Activated CD8-positive, alpha-beta T cell treated with anti-CD3 and anti-CD28 coated beads, Interleukin-2, amount 10 ng/mL, durations not matched to agents 7 days and 5 days (primary cell): ENCODE measurements at places on chromosomes 2 and 18.

DNA sequence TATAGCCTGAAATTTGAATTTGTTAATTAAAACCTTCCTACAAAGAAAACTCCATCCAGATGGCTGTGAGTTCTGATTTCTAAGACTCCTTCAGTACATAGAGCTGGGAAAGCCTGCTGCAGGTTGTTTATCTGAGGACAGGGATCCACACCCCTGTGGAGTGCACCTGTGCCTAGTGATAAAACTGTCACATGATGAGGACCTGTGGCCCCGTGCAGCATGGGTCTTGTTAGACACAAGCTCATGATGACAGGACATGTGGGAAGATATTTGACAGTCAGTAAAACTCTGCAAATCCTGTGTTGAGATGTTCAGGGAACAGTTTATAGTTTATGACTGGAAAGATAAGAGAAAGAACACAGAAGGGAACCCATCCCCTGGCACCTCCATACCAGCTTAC lies 133.2 kb upstream of the TMEM18 start:
- no peak for DNase-seq
- H3K4me3 ChIP-seq, result no peak overlapping the region
- peaks cover 5% of the 10 kb centered on the region for H3K27me3 ChIP-seq
- no peaks in the 10 kb centered on the region for H3K36me3 ChIP-seq
- H3K4me1 ChIP-seq, result no peaks in the 10 kb centered on the region

GRCh38 chr18:875912-876311 lies 28.8 kb upstream of the ADCYAP1 start:
- no peak overlapping the region for H3K4me3 ChIP-seq
- peaks cover 14% of the 10 kb centered on the region for H3K4me1 ChIP-seq
- no peak overlapping the region for H3K27ac ChIP-seq
- H3K36me3 ChIP-seq, result no peaks in the 10 kb centered on the region
- DNase-seq, result no peak
- H3K27me3 ChIP-seq, result peaks cover 6% of the 10 kb centered on the region

- DNase-seq, result no peak
- H3K36me3 ChIP-seq, result no peaks in the 10 kb centered on the region
Measured at GRCh38 chr2:106614511-106615291, 127.5 kb downstream of the CD8B2 start.

GRCh38 chr2:120991441-120991840 lies 255.8 kb downstream of the GLI2 start:
- no peaks in the 10 kb centered on the region for H3K27me3 ChIP-seq
- no peaks in the 10 kb centered on the region for H3K4me1 ChIP-seq
- no peak for DNase-seq
- no peak overlapping the region for H3K27ac ChIP-seq

GRCh38 chr2:99808361-99809200 lies 318.8 kb upstream of the REV1 start:
- H3K4me1 ChIP-seq, result no peaks in the 10 kb centered on the region
- DNase-seq, result no peak
- H3K36me3 ChIP-seq, result no peaks in the 10 kb centered on the region
- H3K27ac ChIP-seq, result no peak overlapping the region
- H3K27me3 ChIP-seq, result no peaks in the 10 kb centered on the region

DNA sequence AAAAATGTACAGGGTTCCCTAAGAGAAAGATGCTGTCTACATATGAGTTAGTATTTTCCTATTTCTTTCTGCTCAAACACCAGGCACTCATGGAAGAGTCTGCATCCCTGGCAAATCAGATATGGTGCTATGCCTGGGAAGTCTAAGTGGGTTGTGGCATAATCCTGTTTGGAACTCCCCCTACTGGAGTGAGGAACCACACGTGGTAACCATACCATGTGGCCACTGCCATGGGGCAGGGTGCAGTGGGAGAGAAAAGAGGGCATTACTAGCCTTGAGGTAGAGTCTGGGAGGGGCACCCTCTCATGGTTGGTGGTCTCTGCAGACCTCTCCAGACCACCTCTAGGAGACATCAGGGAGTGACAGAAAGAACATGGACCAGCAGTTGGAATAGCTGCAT lies 257.9 kb upstream of the ATP5MC3 start:
- H3K27ac ChIP-seq, result no peak overlapping the region
- no peak overlapping the region for H3K4me3 ChIP-seq
- H3K4me1 ChIP-seq, result no peaks in the 10 kb centered on the region
- no peaks in the 10 kb centered on the region for H3K27me3 ChIP-seq
- no peaks in the 10 kb centered on the region for H3K36me3 ChIP-seq

GRCh38 chr2:231454361-231454791 lies 9.9 kb downstream of the NCL start:
- H3K36me3 ChIP-seq, result peaks cover 72% of the 10 kb centered on the region
- no peaks in the 10 kb centered on the region for H3K27me3 ChIP-seq
- no peak overlapping the region for H3K4me3 ChIP-seq
- no peak overlapping the region for H3K27ac ChIP-seq
- no peak for DNase-seq

- H3K27me3 ChIP-seq, result peaks cover 24% of the 10 kb centered on the region
- DNase-seq, result no peak
- peak overlapping the region; percentile 69 for H3K27ac ChIP-seq
- peaks cover 14% of the 10 kb centered on the region for H3K4me1 ChIP-seq
Measured at GRCh38 chr2:54330926-54331835, 75.2 kb upstream of the TSPYL6 start.

- H3K27me3 ChIP-seq, result peaks cover 7% of the 10 kb centered on the region
- no peak overlapping the region for H3K4me3 ChIP-seq
- peaks cover 28% of the 10 kb centered on the region for H3K4me1 ChIP-seq
- peak overlapping the region; percentile 52 for H3K27ac ChIP-seq
- peaks cover 18% of the 10 kb centered on the region for H3K36me3 ChIP-seq
- no peak for DNase-seq
Measured at GRCh38 chr2:218041302-218042168, 27.5 kb upstream of the RUFY4 start.

DNA sequence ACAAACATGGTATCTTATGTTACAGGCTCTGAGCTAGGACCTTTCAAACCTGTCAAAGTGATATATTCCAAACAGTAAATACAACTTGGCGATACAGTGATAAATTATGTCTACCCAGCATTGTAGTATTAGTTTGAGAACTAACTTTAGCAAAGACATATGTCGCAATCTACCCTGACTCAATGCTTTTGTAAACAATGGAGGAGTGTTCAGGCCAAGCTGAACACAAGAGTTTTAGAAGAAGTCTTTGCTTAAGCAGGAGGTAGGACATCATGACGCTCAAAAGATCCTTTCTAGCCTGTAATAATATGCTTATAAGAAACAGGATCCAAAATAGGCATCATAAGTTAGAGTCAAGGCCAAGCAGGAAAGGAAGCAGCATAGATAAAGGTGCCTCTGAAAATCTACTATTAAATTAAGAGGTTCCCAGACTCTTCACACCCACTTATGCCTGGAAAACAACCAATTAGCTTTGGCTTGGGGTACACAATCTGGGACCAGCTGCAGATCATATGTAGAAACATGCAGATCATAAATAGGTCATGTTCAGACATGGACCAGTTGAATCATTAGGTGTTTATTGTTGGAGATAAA lies 132.5 kb downstream of the CSRNP3 start:
- H3K27me3 ChIP-seq, result peaks cover 4% of the 10 kb centered on the region
- H3K27ac ChIP-seq, result no peak overlapping the region
- no peak overlapping the region for H3K4me3 ChIP-seq
- no peaks in the 10 kb centered on the region for H3K36me3 ChIP-seq
- no peaks in the 10 kb centered on the region for H3K4me1 ChIP-seq

DNA sequence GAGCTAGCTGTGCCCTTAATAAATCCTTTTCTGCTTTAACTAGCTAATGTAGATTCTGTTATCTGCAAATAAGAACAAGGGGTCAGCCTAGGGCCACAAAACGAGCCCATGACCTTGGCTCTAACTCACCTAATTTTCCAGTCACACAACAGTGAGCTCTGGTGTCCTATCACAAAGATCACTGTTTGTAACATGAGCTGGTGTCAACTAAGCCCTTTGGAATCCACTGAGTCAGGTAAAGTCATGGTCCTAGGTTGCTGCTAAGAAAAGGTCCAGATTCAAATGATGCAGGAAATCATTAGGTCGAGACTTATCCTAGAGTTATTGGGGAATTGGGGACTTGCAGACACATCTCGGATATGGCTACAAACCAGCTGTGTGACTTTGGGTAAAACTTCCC lies 49.9 kb downstream of the ST8SIA5 start:
- no peak overlapping the region for H3K4me3 ChIP-seq
- H3K4me1 ChIP-seq, result no peaks in the 10 kb centered on the region
- no peaks in the 10 kb centered on the region for H3K36me3 ChIP-seq
- peaks cover 8% of the 10 kb centered on the region for H3K27me3 ChIP-seq
- H3K27ac ChIP-seq, result no peak overlapping the region
